Activated CD4-positive, alpha-beta T cell treated with anti-CD3 and anti-CD28 coated beads for 1 hour (primary cell): ENCODE measurements at places on chromosomes 5 and 9.

- DNase-seq: no peak
Measured at GRCh38 chr9:37693260-37693659, 42.5 kb downstream of the FRMPD1 start.

DNA sequence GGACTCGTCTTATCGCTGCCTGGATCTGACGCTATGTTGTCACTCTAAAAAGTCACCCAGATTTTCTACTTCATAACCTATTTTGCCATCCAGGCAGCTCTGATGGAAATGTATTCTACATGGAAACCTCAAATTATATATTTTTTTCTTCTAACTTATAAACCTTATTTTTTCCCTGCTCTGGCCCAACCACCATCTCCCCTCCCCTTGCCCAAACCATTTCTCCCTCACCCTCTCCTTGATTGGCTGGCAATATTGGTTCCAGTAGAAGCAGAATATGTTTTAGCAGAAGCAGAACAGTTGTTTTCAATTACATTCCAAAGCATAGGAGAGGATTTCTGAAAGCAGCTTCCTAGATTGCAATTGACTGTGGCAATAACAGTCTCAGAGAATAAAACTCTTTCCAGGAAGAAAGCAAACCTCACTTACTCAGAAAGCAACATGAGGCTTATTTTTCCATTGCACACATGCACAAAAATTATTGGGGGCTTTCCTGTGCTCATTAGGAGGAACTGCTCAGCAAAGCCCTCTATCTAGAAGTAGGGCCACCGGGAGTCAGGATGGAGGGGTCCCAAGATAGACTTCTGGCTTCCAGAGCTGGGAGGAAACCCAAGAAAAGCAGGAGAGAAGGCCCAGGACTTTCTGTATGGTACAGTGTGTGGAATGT lies 191.8 kb downstream of the ESM1 start:
- no peak for DNase-seq

DNA sequence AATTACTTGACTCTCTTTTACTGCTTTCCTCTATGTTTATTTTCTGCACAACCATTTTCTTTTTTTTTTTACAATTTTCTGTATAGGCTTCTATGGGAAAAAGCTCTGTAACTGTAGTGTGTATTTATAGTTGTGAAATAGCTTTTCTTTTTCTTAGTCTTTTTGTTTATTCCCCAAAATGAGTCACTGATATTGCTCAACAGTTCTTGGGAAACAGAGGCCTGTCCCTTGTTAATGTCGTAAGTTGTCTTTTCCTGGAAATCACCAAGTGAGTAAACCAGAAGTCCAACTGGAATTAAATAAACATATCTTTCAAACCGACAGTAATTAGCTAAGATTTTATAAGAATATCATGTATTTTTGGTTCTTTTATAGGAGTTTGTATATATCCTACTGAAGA lies 325.1 kb upstream of the PRR16 start:
- DNase-seq: no peak

DNA sequence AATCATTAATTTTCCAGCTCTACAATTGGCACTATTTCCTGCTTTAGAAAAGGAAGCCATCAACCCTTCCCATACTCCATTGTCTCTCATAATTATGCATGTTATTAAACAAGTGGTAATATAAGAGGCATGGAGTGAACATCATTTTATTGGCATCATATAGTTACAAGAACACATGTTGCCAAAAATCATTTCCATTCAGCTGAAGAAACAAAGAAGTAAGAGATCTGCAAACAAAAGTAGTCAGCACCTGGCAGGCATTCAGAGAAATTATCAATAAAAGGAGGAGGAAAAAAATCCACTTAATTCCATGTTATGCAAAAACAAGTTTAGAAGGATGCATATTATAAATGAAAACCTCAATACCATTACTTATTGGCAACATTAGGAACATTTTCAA lies 1208.2 kb upstream of the C9orf72 start:
- no peak for DNase-seq

DNA sequence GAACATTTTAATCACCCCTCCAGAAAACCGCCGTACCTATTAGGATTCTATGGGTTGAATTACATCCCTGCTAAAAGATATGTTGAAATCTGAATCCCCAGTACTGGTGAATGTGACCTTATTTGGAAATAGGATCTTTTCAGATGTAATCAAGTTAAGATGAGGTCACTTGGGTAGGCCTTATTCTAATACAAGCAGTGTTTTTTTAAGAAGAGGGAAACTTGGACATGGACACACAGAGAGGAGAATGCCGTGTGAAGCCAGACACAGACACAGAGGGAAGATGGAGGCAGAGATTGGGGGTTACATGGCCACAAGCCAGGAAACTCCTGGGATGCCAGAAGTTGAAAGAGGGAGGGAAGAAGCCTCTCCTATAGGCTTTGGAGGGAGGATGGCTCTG lies 183.5 kb downstream of the GNA14 start:
- DNase-seq: no peak

DNA sequence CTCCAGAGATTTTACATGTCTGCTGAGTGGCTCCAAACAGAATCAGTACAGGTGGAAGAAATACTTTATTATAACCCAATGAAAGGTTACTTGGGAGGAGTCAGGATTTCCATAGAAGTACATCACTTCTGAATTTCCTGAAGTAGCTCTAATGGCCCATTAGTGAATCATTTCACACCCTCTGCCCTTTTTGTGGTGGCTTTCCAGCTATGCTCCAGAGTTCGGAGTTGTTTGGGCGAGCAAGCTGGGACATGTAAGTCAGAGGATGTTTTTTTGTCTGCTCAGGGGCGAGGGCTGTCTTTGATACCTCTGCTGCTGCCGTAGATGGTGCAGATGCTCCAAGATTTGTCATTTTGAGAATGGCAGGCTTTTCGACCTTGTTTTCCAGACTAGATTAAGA lies 226.1 kb downstream of the GOLPH3 start:
- no peak for DNase-seq

DNA sequence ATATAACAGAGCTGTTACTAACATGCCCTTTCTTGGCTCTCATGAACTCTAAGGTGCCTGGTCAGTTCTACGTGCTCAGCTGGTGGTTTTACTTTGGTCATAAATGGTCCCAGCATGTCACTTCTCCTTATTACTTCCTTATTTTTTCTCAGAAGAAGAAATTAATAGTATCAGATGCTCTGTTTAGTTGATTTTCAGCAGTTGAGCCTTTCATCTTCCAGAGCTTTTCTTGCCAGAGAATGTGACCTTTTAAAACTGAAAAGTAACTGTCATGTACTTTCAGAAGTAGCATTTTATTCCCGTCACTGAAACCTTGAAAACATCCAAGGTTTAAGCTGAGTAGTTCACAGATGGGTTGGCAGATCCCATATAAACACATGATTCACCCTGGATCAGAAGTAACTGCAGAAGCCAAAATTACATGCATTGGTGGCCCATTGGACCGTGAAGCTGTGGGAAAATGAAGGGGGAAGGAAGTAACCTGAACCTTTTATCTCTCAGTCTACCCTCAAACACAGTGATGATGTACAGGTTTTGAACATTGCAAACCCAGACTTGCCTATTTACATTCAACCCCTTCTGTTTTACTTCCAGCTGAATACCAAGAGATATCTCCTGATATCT lies 50.5 kb downstream of the HACD4 start:
- no peak for DNase-seq

GRCh38 chr5:146103594-146103993 lies 1.8 kb downstream of the PLAC8L1 start:
- no peak for DNase-seq

GRCh38 chr9:112844771-112845542 lies 45.7 kb downstream of the SLC46A2 start:
- DNase-seq: peak; percentile 52

DNA sequence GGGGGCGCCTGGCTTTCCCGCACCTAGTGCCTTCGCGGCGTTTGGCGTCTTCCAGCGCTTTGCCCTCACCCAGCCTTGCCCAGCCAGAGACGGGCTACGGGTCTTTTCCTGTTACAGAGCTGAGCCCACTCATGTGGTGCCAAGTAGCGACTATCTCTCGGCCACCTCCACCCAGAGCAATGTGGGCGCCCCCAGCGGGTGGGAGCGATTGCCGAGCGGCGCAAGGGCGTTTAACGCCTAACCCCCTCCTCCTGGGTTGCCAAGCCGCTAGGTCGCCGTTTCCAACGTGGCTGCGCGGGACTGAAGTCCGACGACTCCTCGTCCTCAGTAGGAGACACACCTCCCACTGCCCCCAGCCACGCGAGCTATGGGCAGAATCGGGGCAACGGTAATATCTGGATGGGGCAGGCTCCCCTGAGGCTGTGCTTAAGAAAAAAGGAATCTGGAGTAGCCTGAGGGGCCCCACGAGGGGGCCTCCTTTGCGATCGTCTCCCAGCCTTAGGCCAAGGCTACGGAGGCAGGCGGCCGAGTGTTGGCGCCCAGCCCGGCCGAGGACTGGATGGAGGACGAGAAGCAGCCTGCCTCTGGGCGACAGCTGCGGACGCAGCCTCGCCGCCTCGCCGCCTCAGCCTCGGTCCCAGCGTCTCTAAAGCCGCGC lies 5.8 kb downstream of the TLX3 start:
- DNase-seq: no peak

DNA sequence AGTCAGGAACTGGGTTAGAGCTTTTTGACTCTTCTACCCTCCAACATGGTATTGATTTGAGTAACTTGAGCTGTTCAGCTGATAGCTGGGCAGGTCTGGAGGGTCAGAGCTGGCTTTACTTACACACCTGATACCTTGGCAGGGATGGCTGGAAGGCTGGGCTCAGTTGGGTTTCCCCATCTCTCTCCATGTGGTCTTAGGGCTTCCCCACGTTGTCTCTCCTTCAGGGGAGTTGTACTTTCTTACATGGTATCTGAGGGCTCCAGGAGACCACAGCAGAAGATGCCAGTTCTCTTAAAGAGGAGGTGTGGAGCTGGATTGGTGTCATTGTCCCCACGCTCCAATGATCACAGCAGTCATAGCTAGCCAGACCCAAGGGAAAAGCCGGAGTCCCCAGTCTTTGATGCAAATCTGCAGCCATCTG lies 25.6 kb downstream of the ISOC1 start:
- no peak for DNase-seq

- DNase-seq: no peak
Measured at GRCh38 chr5:74963407-74963806, 89.0 kb downstream of the GCNT4 start.

DNA sequence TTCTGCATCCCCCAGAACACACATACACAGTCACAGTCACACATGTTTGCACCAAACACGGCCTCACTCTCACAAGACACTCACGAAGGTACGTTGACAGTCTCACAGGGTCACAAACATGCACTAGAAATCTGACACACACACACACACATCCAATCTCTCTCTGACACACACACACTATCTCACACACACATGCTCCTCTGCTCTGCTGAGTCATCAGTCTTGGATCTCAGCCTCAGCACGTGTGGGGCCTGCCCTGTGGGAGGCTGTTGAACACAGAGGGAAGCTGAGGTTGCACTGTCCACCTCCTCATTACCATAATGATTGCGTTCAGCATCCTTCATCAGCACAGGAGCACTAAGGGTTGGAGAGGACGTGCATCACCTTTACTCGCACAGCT lies 188.8 kb downstream of the MTRR start:
- DNase-seq: no peak
